IMR-90 (cell line): ENCODE measurements at places on chromosomes 16 and 17. TPM values are rescaled to one million over a fixed set of nuclear protein-coding genes. Genes with fewer than 3 reads are reported as not detected.

Gene ACAP1
- total RNA-seq: under 0.01 and 0.83 TPM in 2 replicates

Gene SLFN14
- total RNA-seq: not detected in 2 replicates

Gene RASD1
- 0.54 and 1.1 TPM in 2 replicates for total RNA-seq

Gene KRT20
- total RNA-seq: not detected in 2 replicates

Gene ACSM2A
- not detected in 2 replicates for total RNA-seq
